ENCODE measurements at places on chromosomes 2 and 18. TPM values are rescaled to one million over a fixed set of nuclear protein-coding genes. Genes with fewer than 3 reads are reported as not detected.

DNA sequence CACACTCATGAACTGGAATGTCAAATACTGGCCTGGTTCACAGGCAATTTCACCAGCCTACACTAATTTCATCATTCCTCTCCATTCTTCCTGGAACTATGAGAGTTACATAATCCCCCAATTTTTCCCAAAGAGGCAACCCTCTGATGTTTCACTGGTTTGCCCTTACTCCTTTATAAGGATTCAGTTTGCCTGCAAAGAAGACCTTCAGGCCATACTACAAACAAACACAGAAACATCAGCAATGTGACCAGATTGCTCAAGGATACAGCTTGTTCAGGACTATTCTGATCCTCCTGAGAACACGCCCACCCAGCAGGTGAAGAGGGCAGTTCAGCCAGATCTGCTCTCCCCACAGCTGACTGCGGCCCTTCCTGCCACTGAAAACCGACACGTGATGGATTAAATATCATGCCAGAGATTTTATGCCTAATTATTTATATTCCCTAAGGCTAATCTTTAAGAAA is 215.5 kb downstream of the ETAA1 start:
- no peaks in the 10 kb centered on the region for H3K27me3 ChIP-seq
- no peak overlapping the region for H3K27ac ChIP-seq
- H3K4me3 ChIP-seq = no peak overlapping the region
- DNase-seq = no peak

DNA sequence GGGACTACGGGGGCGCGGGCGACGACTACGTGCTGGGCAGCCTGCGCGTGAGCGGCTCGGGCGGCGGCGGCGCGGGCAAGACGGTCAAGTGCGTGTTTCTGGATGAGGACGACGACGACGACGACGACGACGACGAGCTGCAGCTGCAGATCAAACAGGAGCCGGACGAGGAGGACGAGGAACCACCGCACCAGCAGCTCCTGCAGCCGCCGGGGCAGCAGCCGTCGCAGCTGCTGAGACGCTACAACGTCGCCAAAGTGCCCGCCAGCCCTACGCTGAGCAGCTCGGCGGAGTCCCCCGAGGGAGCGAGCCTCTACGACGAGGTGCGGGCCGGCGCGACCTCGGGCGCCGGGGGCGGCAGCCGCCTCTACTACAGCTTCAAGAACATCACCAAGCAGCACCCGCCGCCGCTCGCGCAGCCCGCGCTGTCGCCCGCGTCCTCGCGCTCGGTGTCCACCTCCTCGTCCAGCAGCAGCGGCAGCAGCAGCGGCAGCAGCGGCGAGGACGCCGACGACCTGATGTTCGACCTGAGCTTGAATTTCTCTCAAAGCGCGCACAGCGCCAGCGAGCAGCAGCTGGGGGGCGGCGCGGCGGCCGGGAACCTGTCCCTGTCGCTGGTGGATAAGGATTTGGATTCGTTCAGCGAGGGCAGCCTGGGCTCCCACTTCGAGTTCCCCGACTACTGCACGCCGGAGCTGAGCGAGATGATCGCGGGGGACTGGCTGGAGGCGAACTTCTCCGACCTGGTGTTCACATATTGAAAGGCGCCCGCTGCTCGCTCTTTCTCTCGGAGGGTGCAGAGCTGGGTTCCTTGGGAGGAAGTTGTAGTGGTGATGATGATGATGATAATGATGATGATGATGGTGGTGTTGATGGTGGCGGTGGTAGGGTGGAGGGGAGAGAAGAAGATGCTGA is 1.4 kb downstream of the SOX11 start:
- H3K36me3 ChIP-seq = no peaks in the 10 kb centered on the region
- no peak for DNase-seq
- H3K4me3 ChIP-seq = no peak overlapping the region
- peaks cover 82% of the 10 kb centered on the region for H3K27me3 ChIP-seq
- peaks cover 24% of the 10 kb centered on the region for H3K4me1 ChIP-seq

GRCh38 chr2:209974576-209974975 is 27.9 kb upstream of the RPE start:
- no peak overlapping the region for H3K27ac ChIP-seq
- no peaks in the 10 kb centered on the region for H3K36me3 ChIP-seq
- H3K4me3 ChIP-seq = no peak overlapping the region
- DNase-seq = no peak

DNA sequence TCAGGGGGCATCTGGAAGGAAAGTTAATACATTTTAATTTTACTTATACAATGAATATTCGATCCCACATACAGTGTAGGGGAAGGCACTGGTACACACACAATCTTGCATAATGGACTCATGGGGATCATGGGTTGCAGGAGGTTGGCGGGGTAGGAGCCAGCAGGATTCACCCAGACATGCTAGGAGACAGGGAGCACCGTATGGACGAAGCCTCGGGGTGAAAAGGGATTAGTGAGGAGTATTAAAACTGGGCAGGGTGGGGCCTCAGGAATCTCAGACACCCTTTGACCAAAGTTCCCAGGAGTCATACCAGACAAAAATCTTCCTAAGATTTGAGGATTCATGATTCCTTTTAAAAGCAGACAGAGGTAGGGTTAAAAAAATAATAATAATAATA is 140.8 kb downstream of the BCL11A start:
- no peaks in the 10 kb centered on the region for H3K4me1 ChIP-seq
- no peak for DNase-seq
- H3K27me3 ChIP-seq = no peaks in the 10 kb centered on the region
- H3K36me3 ChIP-seq = no peaks in the 10 kb centered on the region
- no peak overlapping the region for H3K27ac ChIP-seq

Gene MDH1B
- total RNA-seq = 3.3 TPM

Gene WDPCP
- total RNA-seq = 12.3 TPM

Gene GKN1
- not detected for total RNA-seq
